H54 (cell line): ENCODE measurements at places on chromosomes 1 and 21.

- DNase-seq: no peak
These were observed 53.0 kb downstream of the BCAR3 start for GRCh38 chr1:93628681-93629080.

DNA sequence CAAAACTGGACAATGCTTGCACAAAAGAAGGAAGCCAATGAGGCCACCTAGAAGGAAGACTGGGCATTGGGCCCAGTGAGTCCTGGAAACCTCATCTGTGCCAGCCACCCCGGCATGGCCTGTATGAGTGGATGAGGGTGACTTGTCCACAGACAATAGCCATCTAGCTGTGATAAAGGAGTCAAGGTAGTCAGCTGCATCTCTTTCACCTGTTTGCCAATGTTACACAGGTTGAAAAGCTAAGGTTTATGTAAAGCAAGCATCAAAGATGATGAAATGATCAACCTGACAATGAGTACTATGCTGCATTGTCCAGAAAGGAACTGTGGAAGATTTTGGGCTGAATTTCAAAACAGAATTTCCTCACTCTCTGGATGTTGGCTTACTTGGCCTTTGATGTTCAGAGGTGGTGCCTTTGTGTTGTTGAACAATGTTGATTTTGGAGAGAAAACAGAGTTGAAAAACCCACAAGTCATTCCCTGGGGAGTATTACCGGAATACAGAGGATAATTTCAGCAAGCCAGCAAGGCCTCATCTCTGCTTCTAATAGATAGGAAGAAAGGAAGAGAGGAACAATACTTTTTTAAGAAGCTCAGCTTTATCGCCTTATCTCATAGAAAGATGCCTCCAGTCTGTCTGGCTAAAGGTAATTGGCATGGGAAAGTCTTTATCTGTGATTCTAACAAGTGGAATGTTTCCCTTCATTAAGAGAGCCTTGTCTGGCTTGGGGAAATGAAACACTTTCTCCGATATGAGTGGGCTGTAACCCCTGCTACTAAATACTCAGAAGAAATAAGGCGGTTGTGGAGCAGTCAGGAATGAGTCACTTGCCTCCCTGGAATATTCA, 11.4 kb upstream of the SELE start:
- DNase-seq: no peak

- peak; percentile 60 for DNase-seq
These were observed 39.2 kb downstream of the CDK18 start for GRCh38 chr1:205543351-205544301.

- DNase-seq: no peak
These were observed 17.7 kb upstream of the PADI2 start for GRCh38 chr1:17136936-17137335.

GRCh38 chr1:154773551-154773950, 96.5 kb downstream of the KCNN3 start:
- no peak for DNase-seq

GRCh38 chr1:150576794-150577556, 2.4 kb downstream of the MCL1 start:
- no peak for DNase-seq
